ENCODE measurements at places on chromosomes 3 and 15. TPM values are rescaled to one million over a fixed set of nuclear protein-coding genes. Genes with fewer than 3 reads are reported as not detected.
A peak's percentile ranks its signal among the peaks of the same experiment; 100 is the strongest.

- DNase-seq, result peak; percentile 20
These were observed 1.3 kb downstream of the SCAANT1 start for GRCh38 chr3:63910891-63911290.

- DNase-seq, result no peak
These were observed 22.1 kb upstream of the POLG start for GRCh38 chr15:89356634-89357298.

GRCh38 chr3:176632925-176633324 is 564.4 kb downstream of the TBL1XR1 start:
- DNase-seq, result no peak

GRCh38 chr3:164144824-164145223 is 933.5 kb downstream of the SI start:
- DNase-seq, result no peak

GRCh38 chr3:153232851-153233271 is 70.8 kb downstream of the RAP2B start:
- peak; percentile 86 for DNase-seq

- DNase-seq, result no peak
These were observed 6.6 kb upstream of the ATP11B start for GRCh38 chr3:182786564-182787196.

The IL1RAP gene
- total RNA-seq, result 10.8 TPM

GRCh38 chr15:32880642-32881041 is 162.8 kb downstream of the GREM1 start:
- DNase-seq, result no peak

The COL6A5 gene
- under 0.01 TPM for total RNA-seq

- DNase-seq, result peak; percentile 97
These were observed 194.7 kb downstream of the LPP start for GRCh38 chr3:188348435-188349244.

The MRAS gene
- total RNA-seq, result 48.0 TPM

The GP5 gene
- 0.17 TPM for total RNA-seq

DNA sequence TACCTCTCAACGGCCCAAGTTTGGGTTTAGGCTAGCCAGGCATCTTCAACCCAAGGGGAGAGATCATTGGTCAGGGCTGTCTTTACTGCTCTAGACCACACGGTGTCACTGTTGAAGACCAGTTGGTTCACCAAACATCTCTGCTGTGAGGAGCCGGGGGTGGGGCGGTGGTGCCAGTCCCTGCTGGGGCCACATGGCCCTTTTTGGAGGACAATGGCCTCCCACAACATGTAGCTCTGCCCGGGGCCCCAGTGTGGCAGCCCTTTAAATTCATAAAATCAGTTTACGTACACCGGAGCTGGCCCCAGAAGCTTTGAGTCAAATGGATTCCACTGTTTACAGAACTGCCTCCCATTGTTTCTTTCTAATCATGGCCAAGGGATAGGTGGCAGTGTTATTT is 19.1 kb upstream of the TM4SF18 start:
- DNase-seq, result peak; percentile 42

- DNase-seq, result no peak
These were observed 74.9 kb downstream of the SMAD3 start for GRCh38 chr15:67140078-67140833.

The RFTN1 gene
- total RNA-seq, result 26.7 TPM

The NUSAP1 gene
- total RNA-seq, result 15.9 TPM

The SI gene
- total RNA-seq, result not detected

The ITIH4 gene
- 2.6 TPM for total RNA-seq

GRCh38 chr15:60444289-60444912 is 34.5 kb downstream of the ICE2 start:
- DNase-seq, result peak; percentile 71

DNA sequence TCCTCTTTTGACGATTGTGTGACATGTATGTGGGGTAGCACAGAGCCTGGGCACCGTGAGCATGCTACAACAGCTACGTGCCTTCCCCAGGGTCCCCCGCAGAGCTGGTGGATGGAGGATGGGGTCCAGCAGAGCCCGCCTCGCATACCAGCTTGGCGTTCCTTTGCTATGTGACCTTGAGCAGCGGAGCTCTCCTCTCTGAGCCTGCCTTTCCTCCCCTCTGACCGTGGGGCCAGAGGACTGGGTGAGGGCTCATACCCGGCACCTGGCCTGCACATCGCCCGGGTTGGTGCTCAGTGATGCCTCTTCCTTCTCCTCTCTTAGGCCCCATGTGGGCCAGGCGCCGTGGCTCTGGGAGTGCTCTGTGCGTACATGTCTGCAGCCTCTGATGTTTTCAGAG is 73.4 kb downstream of the FBLN2 start:
- DNase-seq, result no peak

- no peak for DNase-seq
These were observed 323.8 kb downstream of the GBE1 start for GRCh38 chr3:81437683-81438082.

- DNase-seq, result peak; percentile 96
These were observed at the start of gene GPX1 for GRCh38 chr3:49358217-49358883. GPX1 (minus strand) TSS chr3:49358353; CDS start chr3:49358278, 75 bp downstream.

The NEK11 gene
- 14.4 TPM for total RNA-seq

GRCh38 chr3:164890061-164890460 is 188.2 kb downstream of the SI start:
- DNase-seq, result no peak

DNA sequence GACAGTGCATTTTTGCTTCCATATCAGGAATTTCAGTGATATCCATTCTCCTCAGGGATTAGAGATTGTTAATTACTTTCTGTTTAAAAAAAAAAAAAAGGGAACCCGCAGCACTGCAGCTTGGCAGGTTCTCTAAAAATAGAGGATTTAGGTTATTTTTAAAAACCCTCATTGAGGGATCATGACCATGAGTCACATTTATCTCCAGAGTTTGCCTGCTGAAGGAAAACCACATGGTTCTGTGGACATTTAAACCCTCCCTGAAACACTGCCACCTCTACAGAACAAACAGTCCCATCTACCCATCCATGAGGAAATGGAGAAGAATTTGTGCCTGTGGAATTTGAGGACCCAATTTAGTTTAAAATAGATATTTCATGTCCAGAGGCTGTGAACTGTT is 66.2 kb upstream of the UBE2E1 start:
- DNase-seq, result peak; percentile 79

The FAM81A gene
- 0.33 TPM for total RNA-seq

- no peak for DNase-seq
These were observed 1.2 kb downstream of the RTP1 start for GRCh38 chr3:187198490-187198889.

DNA sequence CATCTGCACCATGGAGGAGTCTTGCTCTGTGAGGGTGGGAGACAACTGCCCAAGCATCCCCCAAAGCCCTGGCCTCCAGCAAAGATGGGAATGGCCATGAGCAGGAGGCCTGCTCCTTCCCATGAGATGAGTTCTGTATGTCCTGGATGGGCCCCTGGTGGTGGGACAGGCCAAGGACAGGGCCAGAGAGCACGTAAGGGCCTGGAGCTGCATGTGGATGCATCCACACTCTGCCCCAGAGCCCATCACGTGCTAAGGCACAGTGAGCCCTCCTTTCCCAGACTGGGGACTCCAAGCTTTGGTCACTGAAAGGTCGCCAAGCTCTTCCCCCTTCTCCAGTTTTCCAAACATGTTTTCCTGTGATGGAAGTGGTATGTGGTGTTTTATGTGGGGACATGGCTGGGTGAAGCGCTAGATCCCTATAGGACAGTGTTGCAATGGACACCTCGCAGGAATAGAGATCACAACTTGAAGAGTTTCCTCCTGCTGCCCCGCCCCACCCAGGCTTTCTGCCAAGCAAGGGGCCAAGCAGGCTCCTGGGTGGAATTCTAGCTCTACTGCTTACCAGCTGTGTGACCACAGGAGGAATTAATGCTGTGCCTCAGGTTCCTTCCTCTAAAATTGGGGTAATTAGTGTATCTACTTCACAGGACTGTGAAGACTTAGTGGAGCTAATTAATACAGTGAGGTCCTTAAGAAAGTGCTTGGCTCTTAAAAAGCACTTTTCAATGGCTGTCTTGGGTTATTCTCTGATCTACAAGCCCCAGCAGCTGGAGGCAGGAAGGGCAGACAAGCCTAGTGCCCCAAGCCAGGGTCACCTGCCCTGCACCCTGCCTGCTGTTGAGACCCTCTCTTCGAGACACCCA is 106.4 kb upstream of the RPL32 start:
- peak; percentile 75 for DNase-seq

DNA sequence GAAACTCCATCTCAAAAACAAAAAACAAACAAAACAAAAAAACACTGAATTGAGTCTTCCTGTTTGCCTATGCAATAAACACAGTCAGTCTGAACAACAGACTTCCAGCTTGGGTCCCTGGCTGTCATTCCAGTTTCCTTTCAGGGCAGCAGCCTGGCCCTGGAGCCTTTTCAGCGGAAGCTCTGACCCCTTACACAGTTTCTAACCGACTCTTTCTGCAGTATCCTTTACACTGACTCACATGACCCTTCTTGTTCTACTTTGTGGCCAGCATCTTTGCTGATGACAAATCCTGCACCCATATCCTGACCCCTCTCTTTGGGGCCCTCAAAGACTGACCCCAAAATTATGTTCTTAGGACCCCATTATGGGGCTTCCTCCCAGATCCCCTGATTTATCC is 38.3 kb upstream of the INO80 start:
- DNase-seq, result no peak

- no peak for DNase-seq
These were observed 75.0 kb upstream of the CADPS start for GRCh38 chr3:62950210-62950609.

DNA sequence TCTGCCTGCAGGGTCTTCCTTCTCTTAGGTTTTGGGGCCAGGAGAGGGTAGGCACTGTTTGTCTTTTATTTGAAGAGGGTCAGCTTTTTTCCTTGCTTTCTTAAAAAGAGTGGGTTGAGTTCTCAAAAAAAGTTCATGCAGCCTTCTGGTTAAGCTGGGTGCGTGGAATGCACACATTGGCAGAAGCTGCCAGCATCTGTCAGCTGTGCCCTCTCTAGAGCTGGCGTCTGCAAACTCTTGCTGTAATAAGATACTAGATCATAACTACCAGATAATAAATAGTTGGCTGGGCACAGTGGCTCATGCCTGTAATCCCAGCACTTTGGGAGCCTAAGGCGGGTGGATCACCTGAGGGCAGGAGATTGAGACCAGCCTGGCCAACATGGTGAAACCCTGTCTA is 373.4 kb downstream of the OCA2 start:
- no peak for DNase-seq

- peak; percentile 26 for DNase-seq
These were observed 109.0 kb upstream of the SLC2A2 start for GRCh38 chr3:171135549-171135948.

GRCh38 chr15:68992696-68993095 is 21.8 kb upstream of the NOX5 start:
- DNase-seq, result no peak

The GPR171 gene
- total RNA-seq, result not detected

The CPB1 gene
- total RNA-seq, result under 0.01 TPM

DNA sequence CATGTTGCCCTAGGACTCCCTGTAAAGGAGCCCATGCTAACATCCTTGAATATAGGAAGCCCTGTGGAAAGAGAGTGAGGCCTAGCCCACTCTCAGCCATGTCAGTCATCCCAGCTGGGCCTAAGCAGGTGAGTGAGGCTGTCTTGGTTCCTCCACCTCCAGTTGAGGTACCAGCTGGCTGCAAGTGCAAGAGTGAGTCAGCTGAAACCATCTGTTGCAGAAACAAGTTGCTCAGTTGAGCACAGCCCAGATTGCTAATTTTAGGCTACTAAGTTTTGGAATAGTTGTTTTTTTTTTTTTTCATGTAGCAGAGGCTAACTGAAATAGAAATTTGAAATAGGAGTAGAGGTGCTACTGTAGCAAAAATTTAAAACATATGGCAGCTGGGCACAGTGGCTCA is 43.7 kb upstream of the ADPGK start:
- DNase-seq, result peak; percentile 3

DNA sequence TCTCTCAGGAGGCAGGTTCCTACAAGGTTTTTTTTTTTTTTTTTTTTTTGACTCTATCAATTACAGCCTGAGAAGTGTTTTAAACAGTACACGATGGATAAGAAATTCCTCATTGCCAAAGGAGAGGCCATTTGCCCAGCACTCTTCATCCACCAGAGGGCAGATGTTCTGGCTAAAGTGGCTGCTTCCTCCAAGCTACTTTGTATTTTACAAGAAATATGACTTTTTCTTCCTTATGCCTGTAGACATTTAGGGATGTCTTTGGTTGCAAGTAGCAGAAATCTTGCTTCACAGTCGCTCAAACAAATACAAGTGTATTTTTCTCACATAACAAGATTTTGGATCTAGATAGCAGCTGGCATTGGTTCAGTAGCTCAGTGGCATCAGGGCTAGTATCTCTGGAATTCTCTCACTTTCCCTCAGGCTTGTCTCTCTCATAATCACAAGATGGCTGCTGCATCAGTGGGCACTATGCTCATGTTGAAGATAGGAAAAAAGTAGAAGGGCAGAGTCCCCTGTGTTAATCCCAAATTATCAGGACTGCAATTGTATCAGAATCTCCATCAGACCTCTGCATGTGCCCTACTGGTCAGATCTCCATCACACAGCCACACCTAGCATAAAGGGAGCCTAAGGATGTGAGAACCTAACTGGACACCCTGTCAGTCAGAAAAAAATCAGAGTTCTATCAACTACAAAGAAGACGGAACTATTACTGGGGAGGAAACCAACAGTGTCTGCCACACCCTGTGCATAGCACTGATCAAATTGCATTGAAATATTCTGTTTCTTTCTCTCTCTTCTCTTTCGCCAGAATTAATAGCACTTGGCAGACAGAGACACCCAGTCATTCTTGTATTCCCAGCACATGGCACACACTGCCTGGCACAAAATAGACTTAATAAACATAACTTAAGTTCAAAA is 138.9 kb upstream of the COL8A1 start:
- peak; percentile 78 for DNase-seq

The SNTN gene
- not detected for total RNA-seq

The FANCD2OS gene
- total RNA-seq, result not detected

DNA sequence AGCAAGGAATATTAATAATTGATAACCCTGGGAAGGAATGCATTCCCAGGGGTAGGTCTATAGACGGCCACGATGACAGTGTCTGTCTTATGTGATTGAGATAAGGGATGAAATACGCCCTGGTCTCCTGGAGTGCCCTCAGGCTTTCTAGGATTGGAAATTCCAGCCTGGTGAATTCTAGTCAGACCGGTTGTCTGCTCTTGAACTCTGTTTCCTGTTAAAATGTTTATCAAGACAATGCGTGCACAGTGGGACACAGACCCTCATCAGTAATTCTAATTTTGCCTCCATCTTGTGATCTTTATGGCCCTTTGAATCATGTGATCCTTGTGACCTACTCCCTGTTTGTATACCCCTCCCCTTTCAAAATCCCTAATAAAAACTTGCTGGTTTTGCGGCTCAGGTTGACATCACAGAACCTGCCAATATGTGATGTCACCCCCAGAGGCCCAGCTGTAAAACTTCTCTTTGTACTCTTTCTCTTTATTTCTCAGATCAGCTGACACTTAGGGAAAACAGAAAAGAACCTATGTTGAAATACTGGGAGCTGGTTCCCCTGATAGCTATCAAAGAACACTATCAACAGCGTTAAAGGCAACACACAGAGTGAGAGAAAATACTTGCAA is 183.3 kb downstream of the PDE8A start:
- DNase-seq, result no peak

GRCh38 chr3:43198791-43199644 is 87.3 kb upstream of the SNRK start:
- DNase-seq, result no peak

Measured in fibroblast of lung (primary cell).